ENCODE measurements at places on chromosomes 6 and 20.

GRCh38 chr20:19213946-19214490 is 1.6 kb downstream of the SLC24A3 start:
- DNase-seq = no peak

GRCh38 chr6:45972795-45973503 is 42.7 kb downstream of the CLIC5 start:
- DNase-seq = no peak

- peak; percentile 83 for DNase-seq
Measured at GRCh38 chr6:135128268-135128914, 52.7 kb upstream of the MYB start.

DNA sequence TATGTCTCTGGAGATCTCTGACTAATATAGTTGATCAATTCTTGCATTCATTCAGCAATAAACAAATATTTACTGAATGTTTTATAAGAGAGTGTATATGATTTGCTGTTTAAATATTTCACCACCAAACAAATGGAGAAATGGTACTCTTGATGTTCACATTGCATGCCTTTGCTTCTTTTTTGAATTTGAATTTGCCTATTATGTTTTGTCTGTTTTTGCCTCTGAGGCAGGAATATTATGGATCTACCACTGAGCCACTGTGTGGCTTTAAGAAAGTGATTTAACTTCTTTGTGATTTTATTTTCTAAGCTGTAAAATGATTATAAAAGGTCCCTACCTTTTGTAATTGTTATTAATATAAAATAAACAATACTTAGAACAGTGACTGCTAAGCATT is 345.0 kb downstream of the DOK5 start:
- DNase-seq = no peak

DNA sequence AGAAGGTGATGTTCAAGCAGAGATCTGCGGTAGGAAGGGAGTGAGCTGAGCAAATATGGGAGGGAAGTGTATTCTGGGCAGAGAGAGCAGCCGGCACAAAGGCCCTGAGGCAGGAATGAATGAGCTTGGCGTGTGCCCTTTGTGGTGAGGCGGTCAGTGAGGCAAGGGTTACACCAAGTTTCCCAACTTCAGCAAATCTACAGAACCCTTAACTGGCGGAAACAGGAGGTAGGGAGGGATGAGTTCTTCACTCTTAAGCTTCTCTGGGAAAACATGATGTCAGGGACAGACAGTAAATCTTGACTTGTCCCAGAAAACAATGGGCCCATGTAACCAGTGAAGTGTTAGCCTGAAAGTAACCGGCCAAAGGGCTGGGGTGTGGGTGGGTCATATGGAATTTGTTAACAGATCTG is 97.1 kb upstream of the PTPN1 start:
- no peak for DNase-seq

- DNase-seq = no peak
Measured at GRCh38 chr6:131831392-131831791, 23.6 kb downstream of the ENPP1 start.

- peak; percentile 16 for DNase-seq
Measured at GRCh38 chr6:72553531-72554511, 68.0 kb upstream of the KCNQ5 start.

- DNase-seq = no peak
Measured at GRCh38 chr6:163818719-163819118, 404.2 kb downstream of the QKI start.

DNA sequence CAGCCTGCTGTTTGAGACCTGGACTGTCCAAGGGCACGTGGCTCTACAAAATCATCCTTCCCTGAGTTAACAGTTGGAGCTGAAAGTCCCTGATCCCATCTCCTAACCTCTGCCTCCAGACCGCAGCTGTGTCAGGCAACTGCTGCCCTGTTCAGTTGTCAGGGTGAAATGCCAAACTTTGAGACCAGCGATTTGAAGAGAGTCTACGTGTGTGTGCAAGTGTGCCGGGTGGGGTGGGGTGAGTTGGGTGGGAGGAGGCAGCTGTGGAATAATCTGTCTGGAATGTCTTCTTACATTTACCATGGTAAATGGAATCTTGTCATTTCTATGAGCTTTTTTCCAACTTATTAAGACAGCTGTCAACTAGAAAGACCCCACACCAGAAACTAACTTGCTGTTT is 81.0 kb upstream of the FAM8A1 start:
- no peak for DNase-seq

GRCh38 chr6:168582571-168582981 is 141.6 kb downstream of the SMOC2 start:
- DNase-seq = no peak

DNA sequence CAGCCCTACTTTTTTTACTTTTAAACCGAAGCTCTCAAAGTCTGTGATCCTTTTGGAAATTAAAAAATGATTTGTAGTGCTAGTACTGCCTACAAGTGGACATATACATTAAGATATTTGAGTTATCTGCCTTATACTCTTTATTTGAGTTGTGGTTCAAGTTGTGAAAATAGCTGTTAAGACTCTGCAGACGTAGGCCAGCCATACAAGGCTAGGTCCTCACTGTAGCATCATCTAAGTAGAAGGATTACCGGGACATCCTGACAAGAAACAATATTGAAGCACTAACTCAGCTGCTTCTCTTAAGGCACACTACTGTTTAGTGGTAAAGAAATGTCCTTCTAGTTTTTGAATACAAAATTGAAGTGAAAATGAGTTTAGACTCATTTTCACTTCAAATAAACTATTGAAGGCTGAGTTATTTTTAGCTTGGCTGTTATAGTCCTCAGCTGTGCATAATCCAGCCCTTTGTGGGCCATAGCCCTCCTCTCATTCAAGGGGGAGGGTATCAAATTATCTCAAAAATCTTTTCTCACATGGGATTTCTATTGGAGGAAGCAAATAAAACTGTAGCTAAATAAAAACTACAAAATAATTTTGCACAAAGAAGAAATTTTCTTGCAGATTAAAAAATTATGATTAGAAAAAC is 68.1 kb downstream of the JAG1 start:
- no peak for DNase-seq

DNA sequence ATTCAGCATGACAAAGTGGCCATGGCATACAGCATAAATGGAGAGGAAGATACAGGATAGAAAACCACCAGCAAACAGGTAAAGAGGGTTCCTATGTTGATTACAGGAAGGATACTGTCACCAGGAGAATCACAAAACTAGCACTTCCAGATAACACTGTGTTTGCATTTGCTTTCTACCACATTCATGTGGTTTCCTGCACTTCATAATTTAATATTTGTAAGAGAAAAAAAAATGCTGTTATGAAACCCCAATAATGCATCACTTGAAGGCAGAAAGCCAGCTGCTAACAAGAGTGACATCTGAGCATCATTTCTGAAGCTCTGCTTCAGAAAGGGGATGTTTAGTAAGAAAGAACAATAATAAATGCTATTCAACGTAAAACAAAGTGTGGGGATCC is 106.6 kb downstream of the ATXN1 start:
- no peak for DNase-seq

DNA sequence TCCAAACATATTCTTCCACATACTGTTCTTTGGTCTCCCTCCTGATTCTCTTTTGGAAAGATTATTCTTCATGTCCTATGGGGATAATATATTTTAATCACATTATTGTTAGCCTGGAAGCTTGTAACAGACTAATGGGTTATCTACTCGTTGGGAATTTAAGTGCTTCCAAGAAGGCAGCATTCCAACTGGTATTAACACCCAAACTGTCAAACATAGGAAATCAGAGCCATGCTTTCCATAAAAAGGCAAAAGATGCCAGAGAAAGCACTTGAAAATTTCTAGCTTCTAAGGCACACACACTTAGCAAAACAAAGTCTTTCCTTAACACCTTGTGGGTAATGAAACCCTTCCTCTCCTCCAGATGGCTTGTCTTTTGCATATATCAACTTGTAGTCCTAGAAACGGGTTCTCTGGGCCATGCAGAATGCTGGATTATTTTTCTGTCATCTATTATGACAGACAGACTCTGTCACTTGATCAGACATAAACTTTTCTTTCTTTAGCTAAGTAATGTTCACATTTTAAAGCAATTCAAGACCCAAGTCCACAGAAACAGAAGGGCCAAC is 41.5 kb downstream of the B4GALT5 start:
- no peak for DNase-seq

DNA sequence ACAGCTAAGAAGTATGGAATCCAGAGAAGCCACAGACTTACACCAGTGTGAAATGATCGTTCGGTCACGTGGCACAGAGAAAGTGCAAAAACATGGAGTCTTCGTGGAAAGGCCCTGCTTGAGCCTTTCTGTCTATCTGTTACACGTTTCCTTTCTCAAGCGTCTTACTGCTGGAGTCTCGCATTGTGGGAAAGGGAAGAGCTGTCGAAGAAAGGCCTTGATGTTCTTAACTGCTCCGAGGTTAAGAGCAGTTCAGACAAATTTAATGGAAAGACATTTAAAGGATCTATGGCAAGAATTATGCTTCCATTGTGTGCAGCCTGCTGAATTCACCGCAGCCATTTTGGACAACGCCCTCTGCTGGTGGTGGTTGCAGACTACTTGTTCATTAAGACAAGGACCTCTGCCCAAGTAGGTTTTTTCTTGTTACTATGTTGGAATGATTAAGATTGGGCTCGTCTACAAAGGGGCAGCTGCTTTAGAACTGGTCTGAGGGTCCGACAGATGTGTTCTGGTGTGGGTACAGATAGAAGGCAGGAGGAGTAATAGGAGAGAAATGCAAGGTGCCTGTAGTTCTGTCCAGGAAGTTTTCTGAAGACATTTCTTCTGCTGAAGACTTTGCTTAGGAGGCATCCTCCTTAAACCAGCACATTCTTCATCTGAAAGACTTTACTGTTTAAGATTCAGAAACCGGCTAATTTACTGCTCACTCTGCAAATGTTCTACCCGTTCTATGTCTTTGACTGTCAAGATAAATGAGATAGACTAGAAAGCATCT is 24.7 kb upstream of the CCN6 start:
- peak; percentile 91 for DNase-seq

- no peak for DNase-seq
Measured at GRCh38 chr20:20820785-20821483, 108.5 kb upstream of the RALGAPA2 start.

DNA sequence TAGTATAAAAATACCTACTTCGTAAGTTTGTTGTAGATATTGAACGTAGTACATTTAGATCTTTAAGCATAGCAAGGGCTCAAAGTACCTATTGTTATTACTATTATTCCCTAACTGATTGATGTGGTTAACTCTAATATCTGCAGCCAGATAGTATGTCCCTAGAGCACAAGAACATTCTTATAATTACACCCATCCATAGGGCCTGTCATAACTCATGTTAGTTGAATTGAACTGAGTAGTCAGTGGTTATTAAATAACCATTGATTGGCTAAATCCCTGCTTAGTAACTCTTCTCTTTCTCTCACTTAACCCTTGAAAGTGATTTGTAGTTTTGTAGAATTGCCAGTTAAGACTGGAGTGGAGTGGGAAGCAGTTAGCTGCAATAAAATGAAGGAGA is 207.5 kb upstream of the HS3ST5 start:
- no peak for DNase-seq

All from activated naive CD4-positive, alpha-beta T cell treated with anti-CD3 and anti-CD28 coated beads for 36 hours (primary cell).